ENCODE measurements at places on chromosomes 2 and 18.

DNA sequence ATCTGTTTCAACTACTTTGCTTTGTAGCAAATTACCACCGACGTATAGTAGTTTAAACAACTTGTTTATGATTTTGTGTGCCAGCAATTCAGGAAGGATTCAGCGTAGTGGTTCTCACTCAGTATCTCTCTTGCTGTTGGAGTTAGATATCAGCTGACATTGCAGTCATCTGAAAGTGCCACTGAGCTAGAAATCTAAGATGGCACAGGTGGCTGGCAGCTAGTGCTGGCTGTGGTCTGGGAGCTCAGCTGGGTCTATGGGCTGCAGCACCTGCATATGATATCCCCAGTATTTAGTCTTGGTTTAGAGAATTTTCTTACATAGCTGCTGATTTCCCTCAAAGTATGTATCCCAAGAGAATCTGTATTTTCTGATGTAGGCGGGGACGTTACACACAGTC lies 235.6 kb downstream of the SCG2 start:
- DNase-seq, result no peak

- DNase-seq, result no peak
Measured at GRCh38 chr2:152492131-152492530, 157.2 kb downstream of the FMNL2 start.

DNA sequence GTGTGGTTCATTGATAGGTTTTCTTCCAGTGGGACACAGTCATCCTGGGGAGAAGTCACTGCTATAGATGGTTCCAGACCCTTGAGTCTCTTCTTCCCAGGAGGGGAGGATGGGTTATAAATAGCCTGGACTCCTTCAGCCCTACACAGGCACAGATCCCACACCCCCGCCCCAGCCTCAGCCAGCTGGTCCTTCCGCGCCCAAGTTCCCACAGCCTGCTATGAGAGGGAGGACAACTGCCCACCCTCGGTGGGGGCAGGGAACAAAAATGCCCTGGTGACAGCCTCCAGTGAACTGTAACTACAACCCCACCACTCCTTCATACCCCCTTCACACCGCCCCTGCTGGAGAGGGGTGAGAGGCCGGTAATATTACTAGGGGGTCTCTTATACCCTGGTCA lies 3.2 kb downstream of the ZBTB7C start:
- no peak for DNase-seq

GRCh38 chr2:238868067-238868524 lies 20.2 kb downstream of the TWIST2 start:
- no peak for DNase-seq

DNA sequence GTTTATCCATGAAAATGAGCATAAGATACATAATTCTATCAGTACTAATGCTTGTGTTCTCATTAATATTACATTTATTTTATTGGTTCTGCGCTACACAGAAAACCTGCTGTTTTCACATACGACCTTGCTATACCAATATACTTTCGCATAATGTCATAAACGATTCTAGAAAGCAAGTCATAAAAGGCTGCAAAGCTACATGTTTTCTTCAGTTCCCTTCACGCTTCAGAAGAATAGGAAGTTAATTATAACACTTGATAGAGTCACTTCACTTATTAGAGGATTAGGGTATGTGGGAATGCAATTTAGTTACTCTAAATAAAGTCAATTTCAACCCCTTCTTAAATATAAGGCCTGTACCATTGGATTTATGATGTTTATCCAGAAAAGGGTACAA lies 29.0 kb downstream of the PSME4 start:
- no peak for DNase-seq

- no peak for DNase-seq
Measured at GRCh38 chr2:64858541-64859311, 130.5 kb upstream of the SLC1A4 start.

DNA sequence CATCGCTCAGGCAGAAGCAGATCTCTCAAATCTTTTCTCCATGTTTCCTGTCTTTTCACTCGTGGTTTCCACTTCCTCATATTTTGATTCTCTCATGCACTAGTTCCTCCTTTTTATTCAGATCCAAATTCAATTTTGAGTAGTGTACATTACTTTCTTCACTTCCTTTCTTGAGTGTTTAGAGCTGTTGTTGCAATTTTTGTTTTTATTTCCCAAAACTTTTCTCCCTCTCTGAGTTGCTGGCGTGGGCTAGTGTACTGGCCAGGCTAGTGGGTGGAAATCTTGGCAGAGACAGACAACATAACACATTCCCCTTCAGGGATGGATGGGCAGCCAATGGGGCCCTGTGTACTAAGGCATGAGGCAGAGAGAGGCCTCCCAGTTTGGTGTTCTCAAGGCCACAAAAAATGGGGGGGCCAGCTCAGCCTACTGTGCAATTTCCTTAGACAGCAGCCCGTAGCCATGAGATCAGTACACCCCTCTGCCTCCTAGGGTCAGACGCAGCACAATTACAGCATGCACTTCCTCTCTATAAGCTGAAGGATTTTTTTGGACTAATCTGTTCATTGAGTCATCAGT lies 145.1 kb upstream of the PID1 start:
- no peak for DNase-seq

GRCh38 chr2:128357506-128358370 lies 39.1 kb upstream of the HS6ST1 start:
- no peak for DNase-seq

DNA sequence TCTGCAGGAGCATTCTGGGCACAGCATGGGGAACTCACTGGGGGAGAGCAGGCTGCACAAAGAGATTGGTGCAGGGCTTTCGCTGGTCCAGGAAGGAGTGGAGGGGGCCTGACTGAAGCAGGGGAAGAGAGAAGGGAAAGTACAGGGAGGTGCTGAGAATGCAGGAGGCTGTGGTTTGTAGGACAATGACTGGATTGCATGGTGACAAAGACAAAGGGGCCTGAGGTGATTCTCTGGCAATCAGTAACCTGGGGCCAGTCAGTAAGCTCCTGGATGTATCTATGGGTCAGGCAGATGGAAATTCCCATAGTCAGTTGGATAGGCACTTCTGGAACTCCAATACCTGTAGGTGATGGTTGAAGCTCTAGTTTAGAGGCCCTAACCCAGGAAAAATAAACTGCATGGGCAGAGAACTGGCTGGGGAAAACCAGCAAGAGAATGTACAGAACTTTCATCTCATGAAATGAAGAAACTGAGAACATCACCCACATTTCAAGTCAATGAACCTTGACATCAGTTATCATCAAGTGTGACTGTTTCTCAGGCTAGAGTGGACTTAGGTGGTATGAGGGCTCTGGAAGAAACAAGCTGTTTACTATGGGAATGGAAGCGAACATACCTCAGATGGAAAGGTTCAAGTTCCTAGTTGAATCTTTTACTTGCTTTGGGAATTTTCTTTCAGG lies 193.2 kb downstream of the TPGS2 start:
- no peak for DNase-seq

DNA sequence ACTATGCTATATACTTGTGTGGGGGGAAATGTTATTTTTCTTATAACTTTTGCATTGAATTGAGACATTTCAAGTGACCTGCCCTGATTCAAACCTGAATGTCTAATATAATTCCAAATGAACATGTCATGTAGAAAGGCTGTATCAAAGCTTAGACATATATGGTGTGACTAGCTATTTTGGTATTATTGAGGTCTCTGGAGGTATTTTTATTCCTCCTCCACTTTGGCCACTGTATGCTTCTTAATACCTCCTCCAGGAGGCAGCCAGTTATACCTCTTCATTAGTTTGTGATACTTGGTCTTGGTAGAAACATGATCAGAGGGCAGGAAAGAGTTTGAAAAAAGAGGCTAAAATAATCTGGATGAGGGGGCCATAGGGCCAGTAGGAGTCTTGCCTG lies 217.1 kb downstream of the TCF4 start:
- DNase-seq, result no peak

DNA sequence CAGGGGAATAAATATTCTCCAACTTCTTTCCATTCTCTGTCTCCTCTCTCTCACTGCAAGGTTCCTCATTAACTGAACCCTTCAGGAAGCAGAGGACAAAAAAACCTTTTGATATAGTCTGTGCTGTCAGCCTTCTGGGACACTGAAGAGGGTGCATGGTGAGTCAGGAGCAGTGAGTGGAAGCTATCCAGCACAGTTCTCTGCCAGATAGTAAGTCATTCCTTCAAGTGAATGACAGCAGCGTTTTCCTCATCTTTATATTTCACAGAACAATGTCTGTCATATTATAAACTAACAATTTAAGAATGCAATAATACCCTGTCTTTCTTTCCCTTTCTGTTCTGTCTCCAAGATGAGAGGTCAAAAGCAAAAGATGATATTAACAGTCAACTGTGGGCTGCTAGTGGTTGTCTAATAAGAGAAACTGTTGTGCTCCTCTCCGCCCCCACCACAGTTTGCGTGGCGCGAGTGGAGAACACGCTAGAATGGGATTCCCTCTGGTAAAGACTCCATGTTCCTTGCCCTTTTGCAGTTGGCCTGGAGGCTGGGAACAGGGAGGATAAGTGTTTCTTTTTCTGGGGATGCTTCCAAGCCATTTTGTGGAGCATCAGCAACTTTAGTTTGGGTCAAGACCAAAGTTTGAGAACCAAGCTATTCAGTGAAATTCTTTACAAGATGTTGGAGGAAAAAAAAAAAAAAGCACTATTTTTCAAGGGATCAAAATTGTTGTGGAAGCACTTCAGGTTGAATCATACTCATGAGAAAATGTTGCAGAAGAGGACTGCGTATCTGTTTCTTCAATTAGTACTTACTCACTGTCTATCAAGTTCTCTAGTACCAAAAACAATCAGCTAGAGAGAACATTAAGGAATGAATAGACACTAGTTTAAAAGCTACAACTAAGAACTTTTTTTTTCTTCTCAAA lies 430.2 kb downstream of the SETBP1 start:
- no peak for DNase-seq

DNA sequence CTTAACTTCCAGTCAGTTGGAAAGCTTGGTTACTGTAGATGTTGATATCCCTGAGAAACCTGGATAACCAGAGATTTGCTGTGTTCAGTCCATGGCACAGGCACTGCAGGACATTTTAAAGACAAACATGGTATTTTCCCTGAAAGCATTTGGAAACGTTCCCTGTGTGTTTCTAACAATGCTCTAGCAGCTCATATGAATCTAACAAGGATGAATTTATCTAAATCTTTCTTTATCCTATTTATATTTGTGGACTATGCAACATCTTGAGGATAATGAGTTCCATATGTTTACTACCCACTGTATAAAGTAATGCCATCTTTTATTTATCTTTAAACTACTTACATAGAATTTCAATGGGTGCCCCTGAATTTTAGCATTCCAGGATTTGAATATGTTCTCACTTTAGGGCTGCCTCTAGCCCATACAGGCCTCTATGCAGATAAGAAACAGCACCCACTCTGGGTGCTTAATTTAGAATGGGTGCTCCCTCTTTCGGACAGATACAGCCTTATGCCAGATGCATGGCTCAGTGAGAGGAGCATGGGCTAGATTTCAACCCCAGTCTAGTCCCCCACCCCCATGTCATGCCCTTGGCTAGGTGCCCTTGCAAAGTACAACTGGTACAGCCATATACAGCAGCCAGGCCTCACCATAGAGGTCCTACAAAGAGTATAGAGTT lies 50.6 kb upstream of the NEMP2 start:
- no peak for DNase-seq
